NCI-H524 (cell line): ENCODE measurements at places on chromosomes 16 and 17.

DNA sequence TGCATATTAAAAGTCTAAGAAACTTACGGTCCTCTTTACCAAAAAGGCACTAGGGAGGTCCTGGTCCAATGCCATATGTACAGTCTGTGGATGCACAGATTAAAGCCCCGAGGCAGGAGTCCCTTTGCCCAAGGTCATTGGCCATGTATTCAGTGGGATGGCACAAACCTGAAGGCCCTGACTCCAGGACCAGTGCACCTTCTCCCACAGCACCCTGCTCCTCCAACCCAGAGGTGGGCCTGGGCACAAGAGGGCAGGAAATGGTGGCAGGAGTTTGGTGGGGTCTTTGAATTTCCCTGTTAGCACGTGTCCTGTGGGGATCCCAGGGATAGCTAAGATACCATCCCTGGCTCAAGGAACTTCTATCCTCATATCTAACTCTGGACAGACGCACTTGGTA, 28.5 kb downstream of the TLE7 start:
- no peak for DNase-seq

DNA sequence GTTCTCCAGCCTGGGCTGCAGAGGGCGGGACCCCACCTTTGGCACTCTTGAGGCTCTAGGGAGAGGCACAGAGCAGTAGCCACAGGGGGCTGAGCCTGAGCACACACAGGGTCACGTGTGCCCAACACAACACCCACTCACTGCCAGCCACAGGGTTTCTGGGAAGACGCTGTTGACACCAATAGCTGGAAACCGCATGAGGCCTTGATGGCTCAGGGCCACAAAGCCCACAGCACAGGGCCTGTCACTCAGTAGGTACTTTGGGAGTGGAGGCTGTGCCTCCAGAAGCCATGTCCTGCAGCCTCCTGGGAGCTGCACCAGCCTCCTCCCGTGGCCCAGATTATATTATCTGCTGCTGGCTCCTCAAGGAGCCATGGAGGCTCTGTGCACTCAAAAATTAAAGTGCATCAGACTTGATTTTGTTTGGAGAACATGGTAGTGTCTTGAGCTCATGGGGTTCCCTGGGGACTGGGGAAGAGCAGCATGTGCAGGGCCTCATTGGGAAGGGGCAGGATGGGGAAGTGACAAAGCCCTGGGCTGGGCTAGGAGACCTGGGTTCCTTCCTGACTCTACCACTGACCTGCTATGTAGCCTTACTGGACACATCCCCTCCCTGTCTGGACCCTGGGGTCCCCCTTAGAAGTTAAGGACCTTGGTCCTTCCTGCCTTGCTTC, 12.5 kb upstream of the SREBF1 start:
- no peak for DNase-seq

DNA sequence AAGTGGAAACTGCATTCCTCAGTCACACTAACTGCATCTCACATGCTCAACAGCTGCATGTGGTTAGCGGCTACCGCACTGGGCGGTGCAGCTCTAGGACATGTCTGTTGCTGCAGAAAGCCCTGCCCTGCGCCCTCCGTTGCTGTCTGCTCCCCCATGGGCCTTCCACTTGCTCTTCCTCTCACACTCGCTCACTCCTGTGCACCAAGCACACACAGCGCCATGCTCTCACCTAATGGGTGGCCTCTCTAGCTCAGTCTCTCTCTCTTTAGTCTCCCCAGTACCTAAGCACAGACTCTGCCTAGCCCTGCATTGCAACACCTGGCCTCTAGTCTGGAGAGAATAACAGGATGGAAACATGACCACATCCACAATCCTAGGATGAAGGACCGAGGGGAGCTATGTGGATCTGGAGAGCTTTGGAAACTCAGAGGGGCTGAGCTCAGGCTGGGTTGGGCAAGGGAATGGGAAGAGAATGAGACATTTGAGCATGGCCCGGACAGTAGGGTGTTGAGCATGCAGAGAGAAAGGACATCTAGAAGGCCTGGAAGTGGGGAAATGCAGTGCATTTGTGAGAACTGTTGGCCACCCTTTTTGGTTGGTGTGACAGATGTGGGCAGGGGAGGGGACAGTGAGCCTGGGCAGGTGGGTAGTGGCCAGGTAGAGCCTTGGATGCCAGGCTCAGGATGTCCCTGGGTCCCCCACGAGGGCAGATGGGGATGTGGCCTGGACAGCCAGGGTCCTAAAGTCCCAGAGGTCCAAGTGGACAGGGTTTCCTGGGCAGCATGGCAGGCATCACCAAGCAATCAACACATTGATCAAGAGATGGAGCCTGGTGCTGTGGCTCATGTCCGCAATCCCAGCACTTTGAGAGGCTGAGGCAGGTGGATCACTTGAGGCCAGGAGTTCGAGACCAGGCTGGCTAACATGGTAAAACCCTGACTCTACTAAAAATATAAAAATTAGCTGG, 16.1 kb downstream of the SGCA start:
- DNase-seq: no peak

GRCh38 chr17:64998436-64999190, 57.9 kb downstream of the GNA13 start:
- no peak for DNase-seq

- no peak for DNase-seq
Observed at GRCh38 chr16:56909527-56909979, 22.4 kb upstream of the HERPUD1 start.

DNA sequence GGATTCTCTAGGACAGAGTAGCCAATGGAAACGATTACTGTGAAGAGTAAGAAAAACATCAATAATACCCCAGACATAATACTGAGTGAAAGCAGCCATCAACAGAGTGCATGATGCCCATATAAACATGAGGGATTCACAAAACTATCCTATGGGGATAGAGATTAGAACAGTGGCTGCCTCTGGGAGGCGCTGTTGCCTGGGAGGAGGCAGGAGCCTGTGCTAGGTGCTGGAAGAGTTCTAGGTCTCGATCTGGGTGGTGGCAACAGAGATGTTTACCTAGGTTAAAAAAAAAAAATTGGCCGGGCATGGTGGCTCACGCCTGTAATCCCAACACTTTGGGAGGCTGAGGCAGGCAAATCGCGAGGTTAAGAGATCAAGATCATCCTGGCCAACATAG, 7.9 kb downstream of the FA2H start:
- DNase-seq: no peak

DNA sequence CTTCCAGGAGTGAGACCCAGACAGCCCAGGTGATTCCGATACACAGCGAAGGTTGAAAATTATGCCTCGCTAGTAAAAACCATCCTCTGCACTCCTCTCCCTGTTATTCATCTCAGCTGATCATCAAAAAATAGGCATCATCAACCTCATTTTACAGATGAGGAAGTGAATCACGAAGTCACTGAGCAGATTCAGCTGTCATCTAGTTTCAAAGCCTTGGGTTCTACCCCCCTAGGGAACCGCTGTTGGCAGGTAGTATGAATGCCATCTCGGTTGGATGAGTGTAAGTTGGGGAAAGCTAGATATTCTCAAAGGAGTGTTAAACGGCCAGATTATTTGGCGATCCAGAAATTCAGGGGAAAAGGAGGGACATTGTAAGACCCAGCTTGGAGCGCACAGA, 2.0 kb downstream of the CRYM start:
- no peak for DNase-seq

- no peak for DNase-seq
Observed at GRCh38 chr17:80826346-80826954, 165.2 kb upstream of the CHMP6 start.

GRCh38 chr16:57603115-57604024, 25.1 kb upstream of the ADGRG1 start:
- DNase-seq: no peak

- no peak for DNase-seq
Observed at GRCh38 chr17:58270476-58271215, 10.1 kb downstream of the MPO start.

- DNase-seq: peak; percentile 51
Observed at GRCh38 chr17:69669441-69670178, 255.1 kb downstream of the MAP2K6 start.

- DNase-seq: no peak
Observed at GRCh38 chr16:84223456-84223855, 16.4 kb downstream of the KCNG4 start.

DNA sequence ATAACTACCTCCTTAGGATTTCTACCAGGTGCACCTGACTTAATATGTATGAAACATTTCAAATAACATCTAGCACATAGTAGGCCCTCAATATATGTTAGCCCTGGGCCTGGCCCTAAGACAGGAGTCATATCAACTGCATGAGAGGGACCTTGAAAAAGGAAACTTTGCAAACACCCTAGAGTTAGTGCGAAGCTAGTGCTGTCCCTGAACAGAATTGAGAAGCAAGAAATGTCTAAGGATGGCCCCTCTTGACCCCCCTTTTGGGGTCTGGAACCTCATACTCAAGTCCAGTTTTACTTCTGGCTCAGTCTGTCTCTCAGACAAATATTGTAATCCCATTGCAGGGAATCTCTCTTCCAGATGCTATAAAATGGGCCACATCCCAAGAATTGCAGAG, 80.5 kb downstream of the CBLN1 start:
- DNase-seq: no peak

DNA sequence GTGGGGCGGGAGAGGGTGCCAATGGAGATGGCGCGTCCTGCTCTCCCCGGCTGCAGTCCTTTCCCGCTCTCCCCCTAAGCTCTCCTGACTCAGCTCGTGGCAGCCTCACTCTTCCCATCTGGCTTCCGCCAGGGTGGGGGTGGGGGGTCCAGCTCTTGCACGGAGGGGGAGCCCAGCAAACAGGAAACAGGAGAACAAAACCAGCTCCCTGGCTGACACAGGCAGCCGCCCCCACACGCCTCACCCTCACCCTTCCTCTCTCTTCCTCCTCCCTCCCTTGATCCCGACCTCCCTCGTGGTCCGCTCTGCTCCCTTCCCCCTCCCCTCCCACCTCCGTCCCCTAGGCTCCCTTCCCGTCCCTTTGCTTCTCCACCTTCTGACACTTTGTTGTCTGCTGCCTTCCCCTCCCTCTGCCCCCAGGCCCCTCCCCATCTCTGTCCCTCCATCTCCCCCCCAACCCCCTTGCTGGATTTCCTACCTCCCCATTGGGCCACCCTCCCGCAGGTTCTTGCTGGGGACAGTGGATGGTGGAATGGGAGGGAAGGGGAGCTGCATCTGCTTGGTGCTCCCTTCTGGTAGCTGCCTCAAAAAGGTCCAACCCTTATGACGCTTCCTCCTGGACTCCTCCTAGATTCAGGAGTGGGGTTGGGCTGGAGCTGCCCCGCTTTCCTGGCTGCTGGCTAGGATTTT, 23.7 kb downstream of the ARHGAP23 start:
- peak; percentile 53 for DNase-seq

- DNase-seq: no peak
Observed at GRCh38 chr17:51725185-51725584, 433.3 kb downstream of the CA10 start.

DNA sequence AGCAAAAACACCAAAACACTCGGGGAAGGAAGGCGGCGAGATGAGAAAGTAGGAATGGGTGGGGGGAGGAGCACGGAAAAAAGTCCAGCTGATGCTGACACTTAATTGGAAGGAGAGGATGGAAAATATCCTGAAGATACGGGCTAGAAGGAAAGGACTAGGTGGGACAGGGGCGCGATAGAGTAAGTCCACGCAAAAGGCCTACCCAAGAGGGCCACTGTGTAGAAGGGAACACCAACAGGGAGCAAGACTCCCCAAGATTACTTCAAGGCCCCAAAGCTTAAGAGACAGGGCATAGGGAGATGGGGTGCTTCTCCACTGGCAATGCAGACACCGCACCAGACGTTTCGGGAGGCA, 736 bp downstream of the APPBP2 start:
- DNase-seq: no peak

GRCh38 chr16:51615141-51615540, 464.1 kb upstream of the SALL1 start:
- DNase-seq: no peak

- DNase-seq: no peak
Observed at GRCh38 chr16:1642148-1642547, 30.0 kb downstream of the CRAMP1 start.

DNA sequence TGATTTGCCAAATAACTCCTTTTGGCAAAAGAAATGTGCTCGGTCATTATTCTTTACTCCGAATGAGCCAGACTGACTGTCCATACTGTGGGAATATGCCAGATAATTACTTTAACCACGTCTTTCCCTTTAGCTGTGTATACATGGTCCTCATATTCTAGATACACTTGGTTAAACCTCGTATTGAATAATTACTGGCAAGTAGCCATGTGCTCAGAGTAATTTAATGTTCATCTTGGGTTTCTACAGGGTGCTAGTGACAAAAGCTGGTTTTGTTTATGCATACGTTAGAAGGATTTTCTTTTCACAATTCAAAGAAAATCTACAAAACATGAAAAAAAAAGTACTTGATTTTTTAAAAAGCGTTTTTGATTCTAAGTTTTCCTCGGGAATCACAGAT, 540.3 kb downstream of the KCNJ2 start:
- no peak for DNase-seq

DNA sequence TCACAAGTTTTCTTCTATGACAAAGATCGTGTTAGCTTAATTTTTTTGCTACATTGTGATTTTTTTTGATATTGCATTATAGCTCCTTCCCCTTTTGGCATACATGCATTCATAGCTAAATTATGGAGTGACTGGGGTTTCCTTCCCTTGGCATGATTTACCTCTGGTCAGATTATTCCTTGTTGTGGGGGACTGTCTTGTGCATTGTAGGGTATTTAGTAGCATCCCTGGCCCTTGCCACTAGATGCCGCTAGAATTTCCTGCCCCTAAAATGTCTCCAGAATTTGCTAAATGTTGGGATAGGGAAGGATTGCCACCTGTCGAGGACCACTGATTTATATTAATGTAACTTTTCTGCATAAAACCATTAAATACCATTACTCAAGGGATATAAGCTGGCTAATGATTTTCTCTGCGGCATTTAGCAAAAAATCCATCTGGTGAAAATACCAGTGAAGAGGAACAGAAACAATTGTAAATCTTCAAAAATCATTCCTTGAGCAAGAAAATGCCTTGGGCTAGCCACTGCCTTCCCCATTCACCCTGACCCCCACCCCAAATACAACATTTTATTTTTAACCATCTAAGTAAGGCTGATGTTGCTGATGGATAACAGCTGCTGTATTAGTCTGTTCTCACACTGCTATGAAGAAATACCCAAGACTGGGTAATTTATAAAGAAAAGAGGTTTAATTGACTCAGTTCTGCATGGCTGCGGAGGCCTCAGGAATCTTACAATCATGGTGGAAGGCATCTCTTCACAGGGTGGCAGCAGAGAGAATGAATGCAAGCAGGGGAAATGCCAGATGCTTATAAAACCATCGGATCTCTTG, 195.2 kb downstream of the MAP2K6 start:
- peak; percentile 24 for DNase-seq

- no peak for DNase-seq
Observed at GRCh38 chr17:56468840-56469239, 124.7 kb upstream of the NOG start.
